H4 (cell line): ENCODE measurements at places on chromosomes 12 and 14. TPM values are rescaled to one million over a fixed set of nuclear protein-coding genes. Genes with fewer than 3 reads are reported as not detected.
A peak's percentile ranks its signal among the peaks of the same experiment; 100 is the strongest.

GRCh38 chr14:62662811-62663455 is 382.3 kb downstream of the KCNH5 start:
- DNase-seq: no peak

DNA sequence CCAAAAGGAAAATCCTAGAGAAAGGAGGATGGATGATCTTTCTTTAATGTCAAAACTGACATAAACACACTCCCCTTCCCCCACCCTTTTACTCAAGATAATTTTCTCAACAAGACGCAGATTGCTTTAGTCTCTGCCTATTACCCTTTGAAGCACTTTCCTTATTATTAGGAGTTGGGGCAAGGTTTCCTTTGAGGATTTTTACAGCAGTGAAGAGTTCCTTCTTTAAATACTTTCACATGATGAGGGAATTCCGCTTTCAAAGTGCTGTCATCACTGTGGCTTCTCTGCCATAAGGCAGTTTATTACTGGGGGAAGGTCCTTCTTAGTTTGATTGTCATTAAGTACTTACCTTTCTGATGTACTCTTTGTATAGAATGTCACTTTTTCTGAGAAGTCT is 172.1 kb downstream of the MSRB3 start:
- DNase-seq: no peak

The PPFIA2 gene
- 0.08 and 0.33 TPM in 2 replicates for total RNA-seq

The SLC25A21 gene
- total RNA-seq: not detected in 2 replicates

- DNase-seq: no peak
Observed at GRCh38 chr12:54612225-54612750, 22.4 kb downstream of the LACRT start.

DNA sequence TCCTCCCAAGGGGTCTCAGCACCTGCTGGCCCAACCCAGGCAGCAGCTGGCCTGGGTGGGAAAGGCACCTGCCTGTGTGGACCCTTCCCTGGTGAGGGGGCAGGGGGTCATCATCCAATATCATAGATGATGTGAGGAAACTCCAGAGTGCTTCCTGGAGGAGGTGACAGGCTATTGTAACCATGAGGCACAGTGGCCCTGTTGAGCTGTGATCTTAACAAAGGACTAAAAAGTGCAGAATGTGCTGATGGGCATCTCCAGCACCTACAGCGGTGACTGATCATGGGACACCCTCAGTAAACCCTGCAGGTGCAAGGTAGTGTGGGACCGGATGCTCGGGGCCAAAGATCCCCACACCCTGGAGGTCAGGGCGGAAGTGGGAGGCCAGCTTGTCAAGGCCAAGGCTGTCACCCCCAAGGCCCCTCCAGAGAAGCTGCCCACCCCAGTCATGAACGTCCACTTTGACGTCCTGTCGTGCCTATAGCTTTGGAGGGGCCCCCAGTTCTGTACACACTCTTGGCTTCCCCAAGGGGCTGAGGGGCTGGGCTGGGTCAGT is 7.5 kb downstream of the MMP17 start:
- no peak for DNase-seq

DNA sequence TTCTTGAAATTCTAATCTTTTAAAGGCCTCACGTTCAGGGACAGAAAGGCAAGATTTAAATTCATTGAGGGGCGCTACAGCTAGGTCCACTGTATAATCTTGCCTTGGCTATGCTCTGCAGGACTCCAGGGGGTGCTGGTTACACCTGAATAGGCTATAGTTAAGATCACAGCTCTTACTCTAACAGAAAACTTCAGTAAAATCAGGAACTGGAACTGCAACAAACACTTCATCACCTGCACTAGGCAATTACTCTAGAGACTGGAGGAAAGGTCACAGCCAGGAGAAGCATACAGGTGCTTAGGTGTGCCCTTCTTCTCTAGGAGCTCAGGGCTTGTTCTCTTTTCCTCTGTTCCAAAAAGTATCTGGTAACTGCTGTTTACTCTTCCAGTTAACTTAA is 20.9 kb downstream of the SLCO1C1 start:
- no peak for DNase-seq

DNA sequence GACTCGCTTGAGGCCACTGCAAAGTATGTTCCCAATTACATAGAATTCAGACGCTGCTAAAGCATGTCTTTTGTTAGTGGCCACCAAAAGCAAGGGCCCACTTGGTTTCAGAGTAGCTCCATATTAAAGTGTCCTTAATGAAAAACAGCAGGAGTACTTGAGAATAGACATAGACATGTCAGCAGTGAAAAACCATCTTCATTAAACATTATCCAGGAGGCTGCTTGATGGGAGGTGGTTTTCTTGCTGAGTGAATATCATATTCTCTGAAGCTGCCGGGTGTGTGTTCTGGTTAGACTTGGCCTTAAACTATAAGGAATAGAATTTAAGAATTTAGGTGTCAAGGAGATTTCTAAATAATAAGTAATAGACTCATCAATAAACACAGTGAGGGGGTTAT is 79.5 kb upstream of the CCDC198 start:
- no peak for DNase-seq

GRCh38 chr12:133129368-133130037 is 571 bp downstream of the ZNF891 start:
- no peak for DNase-seq

GRCh38 chr12:54266852-54267251 is 13.1 kb downstream of the CBX5 start:
- DNase-seq: no peak

DNA sequence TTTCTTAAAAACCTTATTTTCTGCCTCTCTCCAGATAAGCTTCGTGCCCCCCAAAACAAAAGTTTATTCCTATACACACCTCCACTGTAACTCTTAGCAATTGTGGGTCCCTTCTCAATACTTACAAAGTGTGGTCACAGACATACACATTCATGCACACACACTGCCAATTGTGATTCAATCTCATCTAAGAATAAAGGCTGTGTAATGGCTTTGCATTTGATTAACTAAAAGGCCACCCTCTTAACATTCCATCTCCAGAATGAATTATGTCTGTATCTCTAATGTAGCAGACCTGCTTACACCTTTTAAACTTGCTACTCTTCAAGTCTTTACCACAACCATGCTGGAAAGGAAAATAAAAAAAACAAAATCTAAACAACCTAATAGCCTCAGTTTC is 49.5 kb downstream of the MYF5 start:
- no peak for DNase-seq

DNA sequence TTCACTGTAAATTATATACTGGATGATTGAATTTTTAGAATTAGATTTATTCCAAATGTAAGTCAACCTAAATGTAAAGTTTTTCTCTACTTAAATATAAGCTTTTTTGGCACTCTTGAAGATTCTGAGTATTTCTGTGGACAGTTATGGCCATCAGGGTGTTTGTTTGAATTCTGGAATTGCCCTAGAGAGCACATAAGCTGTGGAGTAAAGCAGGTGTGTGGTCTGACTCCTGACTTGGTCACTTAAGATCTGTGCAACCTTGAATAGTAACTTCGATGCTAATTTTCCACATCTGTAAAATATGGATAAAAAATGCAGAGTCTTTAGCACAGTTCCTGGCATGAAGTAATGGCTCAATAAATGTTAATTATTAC is 64.4 kb downstream of the FUT8 start:
- no peak for DNase-seq

The ADAM21 gene
- total RNA-seq: 0.64 and 0.88 TPM in 2 replicates

The TMEM132C gene
- total RNA-seq: 0.06 TPM in 2 replicates

GRCh38 chr12:62530596-62530995 is 64.0 kb downstream of the MON2 start:
- DNase-seq: peak; percentile 6

DNA sequence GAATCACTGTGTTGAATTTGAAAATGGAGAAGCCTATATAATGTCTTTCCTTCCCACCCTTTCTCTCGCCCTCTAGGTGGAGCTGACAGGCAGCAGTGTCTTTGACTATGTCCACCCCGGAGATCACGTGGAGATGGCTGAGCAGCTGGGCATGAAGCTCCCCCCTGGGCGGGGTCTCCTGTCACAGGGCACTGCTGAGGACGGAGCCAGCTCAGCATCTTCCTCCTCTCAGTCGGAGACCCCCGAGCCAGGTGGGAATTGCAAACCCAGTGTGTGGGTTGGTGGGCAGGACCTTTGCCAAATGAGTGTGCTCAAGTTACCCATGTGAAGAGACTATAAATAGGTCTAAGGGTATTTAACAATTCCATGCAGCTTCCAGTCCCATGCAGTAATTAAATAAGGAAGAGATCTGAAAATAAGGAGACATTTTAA is 274.7 kb downstream of the EGLN3 start:
- peak; percentile 87 for DNase-seq

DNA sequence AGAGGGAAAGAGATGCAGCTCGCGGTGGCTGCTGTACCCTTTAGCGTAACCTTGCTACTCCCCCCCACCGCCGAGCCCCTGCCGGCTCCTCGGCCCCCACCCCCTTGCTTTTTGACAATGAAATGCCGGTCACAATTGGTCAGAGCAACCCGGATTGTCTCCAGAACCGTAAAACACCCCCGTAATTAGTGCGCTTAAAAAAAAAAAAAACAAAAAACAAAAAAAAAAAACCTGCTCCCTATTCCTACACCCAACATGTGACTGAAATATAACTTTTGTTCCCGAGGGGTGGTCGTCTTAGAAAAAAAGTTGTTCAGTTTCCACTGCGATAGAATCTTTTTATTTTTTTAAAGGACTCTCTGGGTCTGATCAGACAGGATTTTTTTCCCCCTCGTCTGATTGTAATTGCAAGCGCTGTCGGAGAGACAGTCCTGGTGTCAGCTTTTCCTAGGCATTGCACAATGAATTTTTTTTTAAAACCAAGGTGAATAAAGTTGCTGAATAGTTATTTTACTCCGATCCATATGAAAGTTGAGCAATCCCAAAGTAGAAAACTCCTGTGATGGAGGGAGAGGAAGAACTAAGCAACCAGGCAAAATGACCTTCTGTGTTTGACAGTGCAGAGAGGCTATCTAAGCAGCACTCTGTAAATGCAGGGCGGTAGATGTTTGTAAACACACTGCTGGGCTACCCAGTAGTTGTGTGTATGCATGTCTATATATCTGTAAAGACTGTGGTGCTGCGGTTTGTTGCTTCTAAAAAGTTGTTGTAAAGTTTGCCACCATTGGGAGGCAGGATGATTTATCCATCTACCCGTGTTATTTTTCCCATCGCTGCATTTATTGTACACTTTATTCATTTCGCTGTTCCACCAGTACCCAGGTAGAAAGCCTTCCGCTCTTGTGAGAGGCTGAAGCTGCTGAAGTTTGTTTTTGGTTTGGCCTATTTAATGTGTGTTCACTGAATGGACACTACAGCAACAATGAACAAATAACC is 1.1 kb downstream of the ETV6 start:
- DNase-seq: peak; percentile 63

GRCh38 chr12:16579041-16579440 is 26.9 kb downstream of the LMO3 start:
- DNase-seq: no peak

The CRIP2 gene
- 16.2 and 26.9 TPM in 2 replicates for total RNA-seq

GRCh38 chr12:19946550-19946949 is 421.8 kb upstream of the PDE3A start:
- peak; percentile 77 for DNase-seq

The DDN gene
- 0.06 and 0.14 TPM in 2 replicates for total RNA-seq

- DNase-seq: no peak
Observed at GRCh38 chr12:62468935-62469334, 2.3 kb downstream of the MON2 start.

- no peak for DNase-seq
Observed at GRCh38 chr12:98533723-98534251, 18.4 kb downstream of the TMPO start.

- DNase-seq: no peak
Observed at GRCh38 chr12:120286768-120287490, 4.8 kb downstream of the RNU4-2 start.

GRCh38 chr12:4106621-4107020 is 166.9 kb upstream of the CCND2 start:
- no peak for DNase-seq

- no peak for DNase-seq
Observed at GRCh38 chr12:47799357-47799955, 20.2 kb downstream of the HDAC7 start.

DNA sequence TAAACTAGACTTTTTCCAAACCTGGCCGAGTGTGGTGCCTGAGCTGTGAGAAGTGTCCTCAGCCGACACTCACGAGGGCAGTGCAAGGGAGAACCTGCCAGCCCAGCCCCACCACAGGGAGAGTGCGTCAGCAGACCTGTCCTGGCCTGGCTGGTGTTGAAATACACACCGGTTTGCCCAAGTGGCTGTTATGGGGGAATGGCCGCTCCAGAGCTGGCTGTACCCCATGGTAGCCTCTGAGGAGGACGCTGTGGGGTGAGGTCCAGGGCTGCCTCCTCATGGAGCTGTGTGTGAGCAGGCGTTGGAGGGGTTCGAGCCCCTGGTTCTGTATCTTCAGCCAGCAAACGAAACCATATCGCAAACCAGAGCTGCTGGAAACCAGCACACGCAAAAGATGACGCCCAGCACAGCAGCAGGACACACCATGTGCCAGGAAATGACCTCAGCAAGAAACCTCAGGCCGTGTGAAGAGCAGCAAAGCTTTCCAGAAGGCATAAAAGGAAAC is 9.4 kb downstream of the ANKRD9 start:
- peak; percentile 55 for DNase-seq

- no peak for DNase-seq
Observed at GRCh38 chr14:100537446-100538350, 49.5 kb downstream of the BEGAIN start.

- no peak for DNase-seq
Observed at GRCh38 chr12:104691721-104692556, 235.2 kb downstream of the CHST11 start.

DNA sequence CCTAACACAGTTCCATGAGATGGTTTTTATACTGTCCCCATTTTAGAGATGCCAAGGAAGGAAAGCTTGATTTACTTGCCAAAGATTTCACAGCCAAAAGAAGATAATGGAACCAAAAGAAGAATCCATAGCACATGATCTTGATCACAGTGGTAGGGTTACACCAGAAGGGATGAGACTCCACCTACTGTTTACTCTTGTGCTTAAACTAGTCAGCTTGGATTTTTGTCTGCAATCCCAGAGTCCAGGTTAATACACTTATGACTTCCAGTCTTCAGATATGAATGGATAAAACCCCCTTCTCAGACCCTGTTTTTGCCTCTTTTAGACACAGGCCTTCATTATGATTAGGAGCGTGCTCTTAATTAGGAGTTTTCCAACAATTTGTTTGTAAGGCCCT is 454.2 kb downstream of the AEBP2 start:
- peak; percentile 20 for DNase-seq

DNA sequence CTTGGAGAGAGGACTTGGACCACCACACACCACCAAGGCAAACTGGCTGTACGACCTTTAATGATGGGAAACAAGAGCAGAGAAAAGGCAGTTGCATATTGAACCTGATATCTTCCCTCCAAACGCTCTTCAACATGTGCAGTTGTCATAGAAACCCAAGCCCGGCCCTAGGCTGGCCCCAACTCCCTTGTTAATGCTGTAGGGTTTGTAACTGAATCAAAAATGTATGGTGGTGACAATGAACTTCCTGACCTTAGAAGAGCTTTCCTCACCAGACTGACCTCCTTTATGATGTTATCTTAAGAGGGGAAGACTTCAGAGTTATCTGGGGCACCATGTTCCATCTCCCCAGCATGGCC is 12.3 kb downstream of the APOLD1 start:
- DNase-seq: no peak

The TEX52 gene
- not detected in 2 replicates for total RNA-seq

- DNase-seq: no peak
Observed at GRCh38 chr12:118986050-118986449, 4.7 kb downstream of the SRRM4 start.
